NCI-H460 (cell line): ENCODE measurements at places on chromosomes 7 and 10.

DNA sequence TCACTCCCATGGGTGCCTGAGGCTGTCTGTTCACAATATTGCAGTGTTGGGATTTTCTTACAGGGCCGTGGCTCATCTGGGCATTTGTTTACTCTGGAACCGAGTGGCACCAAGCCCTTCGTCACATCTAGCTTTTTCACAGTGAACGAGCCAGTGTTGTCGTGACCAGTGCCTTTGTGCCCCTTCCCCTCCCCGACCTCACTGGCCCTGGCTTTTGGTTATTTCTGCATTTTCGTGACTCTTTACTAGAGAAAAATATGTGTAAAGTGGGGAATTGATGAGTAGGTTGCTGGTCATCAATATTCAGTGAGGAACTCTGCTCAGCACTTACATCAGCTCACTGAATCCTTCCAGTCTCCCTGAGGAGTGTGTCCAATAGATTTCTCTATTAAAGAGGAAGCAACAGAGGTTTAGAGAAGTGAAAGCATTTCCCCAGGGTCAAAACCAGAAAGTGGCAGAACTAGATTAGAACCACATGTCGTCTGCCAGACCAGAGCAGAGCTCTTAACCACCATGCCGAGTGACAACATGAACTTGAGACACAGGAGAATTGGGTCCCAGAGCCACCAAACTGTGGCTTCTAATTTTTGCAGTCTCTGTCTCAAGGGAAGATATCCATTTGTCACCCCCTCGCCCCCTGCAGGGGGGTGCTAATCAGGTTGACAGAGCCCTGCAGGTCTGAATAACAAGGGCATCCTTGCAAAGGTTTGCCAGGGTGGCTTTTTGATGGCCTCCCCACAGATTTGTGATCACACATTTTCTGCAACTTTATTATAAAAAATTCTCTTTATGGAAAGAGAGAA is 125.3 kb downstream of the CHN2 start:
- DNase-seq = no peak

DNA sequence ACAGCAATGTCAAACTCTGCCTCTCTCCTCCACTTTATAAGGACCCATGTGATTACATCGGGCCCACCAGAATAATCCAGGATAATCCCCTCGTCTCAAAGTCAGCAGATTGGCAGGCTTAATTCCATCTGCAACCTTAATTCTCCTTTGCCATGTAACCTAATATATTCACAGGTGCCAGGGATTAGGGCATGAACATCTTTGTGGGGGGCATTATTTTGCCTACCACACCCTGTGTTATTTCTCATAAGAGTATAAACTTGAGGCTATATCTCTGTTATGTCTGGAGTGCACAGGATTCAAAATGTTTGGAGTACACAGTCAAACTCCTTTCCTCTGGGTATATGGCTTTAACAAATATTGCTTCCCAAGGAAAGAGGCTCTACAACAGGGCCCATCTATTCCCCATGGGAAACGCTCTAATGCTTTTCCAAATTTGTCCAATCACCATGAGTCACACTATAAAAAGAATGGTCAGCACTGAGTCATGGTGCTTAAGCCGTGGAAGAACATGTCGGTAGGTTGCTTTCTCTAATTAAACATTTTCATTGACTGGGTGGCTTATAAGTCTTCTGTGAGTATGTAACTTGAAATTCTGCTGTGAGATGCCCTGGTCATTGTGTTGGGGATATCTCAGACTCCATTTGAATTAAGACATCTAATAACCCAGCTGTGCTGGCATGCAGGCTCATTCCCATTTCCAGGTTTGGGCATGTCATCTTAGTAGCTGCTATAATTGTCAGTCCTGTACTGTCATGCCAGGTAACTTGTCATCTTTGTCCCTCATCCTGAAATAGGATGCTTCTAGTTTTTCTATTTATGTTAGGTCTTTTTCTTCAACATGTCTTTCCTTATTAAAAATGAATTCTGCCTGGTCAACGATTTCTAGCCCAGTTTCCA is 11.5 kb upstream of the AKR1B10 start:
- DNase-seq = peak; percentile 86

- DNase-seq = no peak
Observed at GRCh38 chr7:64433590-64433989, 119.8 kb downstream of the ZNF736 start.

GRCh38 chr10:125661941-125662515 is 20.9 kb downstream of the TEX36 start:
- DNase-seq = peak; percentile 1

DNA sequence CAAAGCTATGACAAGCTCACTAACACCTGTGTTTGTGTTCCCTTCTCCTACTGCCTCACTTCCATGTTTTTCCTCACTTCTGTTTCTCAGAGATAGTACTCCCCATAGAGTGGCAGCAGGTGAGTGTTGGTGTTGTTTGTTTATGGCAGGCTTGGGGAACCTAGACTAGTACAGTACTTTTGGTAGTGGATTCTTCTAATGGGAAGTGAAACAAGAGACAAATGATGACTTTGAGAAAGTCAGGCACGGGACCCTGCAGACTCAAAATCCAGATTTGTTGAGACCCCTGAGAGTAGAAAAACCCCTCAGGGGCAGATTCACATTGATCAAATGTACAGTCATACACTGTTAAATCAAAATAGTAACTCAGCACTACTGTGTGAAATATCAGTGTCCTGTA is 6.4 kb upstream of the CFAP69 start:
- no peak for DNase-seq

- no peak for DNase-seq
Observed at GRCh38 chr10:82796510-82796909, 921.5 kb downstream of the NRG3 start.

GRCh38 chr7:41875513-41875912 is 172.6 kb upstream of the INHBA start:
- DNase-seq = no peak

GRCh38 chr10:123327450-123327849 is 173.2 kb downstream of the BUB3 start:
- no peak for DNase-seq

GRCh38 chr7:21338728-21339164 is 89.1 kb upstream of the SP4 start:
- DNase-seq = no peak

GRCh38 chr10:97020452-97021400 is 165.0 kb downstream of the SLIT1 start:
- no peak for DNase-seq

- DNase-seq = no peak
Observed at GRCh38 chr7:27670676-27671075, 8.0 kb upstream of the HIBADH start.

DNA sequence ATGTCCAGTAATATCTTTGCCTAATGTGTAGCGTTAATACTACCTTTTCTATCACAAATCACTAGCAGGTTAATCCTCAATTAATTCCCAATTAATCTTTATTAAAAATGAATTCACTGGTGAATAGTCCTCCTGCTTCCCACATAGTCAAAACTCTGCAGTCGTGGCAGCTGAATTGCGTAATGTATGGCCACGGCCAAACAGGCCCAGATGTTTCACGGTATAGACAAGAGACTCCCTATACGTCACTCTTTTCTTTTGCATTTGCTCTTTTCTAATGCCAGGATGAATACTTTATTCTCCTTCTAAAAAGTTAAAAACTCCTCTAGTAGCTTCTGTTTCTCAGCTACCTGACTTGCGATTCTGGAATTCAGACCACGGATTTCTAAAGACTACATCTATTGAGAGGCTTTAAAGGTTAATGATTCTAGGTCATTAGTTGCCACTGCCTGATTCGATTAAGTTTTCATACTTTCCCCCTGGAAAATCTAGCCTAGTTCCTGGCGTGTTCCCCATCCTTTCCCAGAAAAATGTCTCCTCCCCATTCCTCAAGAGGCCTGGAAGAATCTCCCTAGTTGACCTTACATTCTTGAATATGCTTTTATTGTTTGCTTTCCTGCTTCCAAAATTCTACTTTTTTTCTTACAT is 16.9 kb downstream of the MEOX2 start:
- DNase-seq = no peak
